ENCODE measurements at places on chromosomes 5 and 9.
A peak's percentile ranks its signal among the peaks of the same experiment; 100 is the strongest.

GRCh38 chr9:116800885-116801284 is 113.8 kb downstream of the TRIM32 start:
- DNase-seq = no peak

DNA sequence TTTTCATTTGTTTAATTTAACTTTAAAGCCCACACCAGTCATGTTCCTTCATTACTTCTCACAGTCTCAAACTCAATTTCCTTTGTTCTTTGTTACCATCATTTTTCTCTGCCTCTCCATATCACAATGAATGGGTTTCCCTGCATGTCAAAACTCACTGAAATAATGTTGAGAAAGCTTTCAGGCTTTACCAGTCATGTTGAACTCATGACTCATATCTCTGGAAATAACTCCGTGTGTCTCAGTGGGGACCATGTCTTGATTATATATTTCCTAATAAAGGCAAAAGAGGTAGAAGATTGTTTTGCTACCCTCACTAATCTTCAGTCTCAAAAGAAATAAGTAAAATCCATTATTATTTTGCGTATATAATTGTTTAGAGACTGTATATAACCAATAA is 231.2 kb downstream of the CHSY3 start:
- DNase-seq = no peak

- no peak for DNase-seq
Measured at GRCh38 chr5:157115502-157115901, 6.7 kb upstream of the HAVCR2 start.

GRCh38 chr5:142845402-142845921 is 75.3 kb downstream of the ARHGAP26 start:
- DNase-seq = no peak

GRCh38 chr9:116687754-116688135 is 640 bp downstream of the TRIM32 start:
- no peak for DNase-seq

DNA sequence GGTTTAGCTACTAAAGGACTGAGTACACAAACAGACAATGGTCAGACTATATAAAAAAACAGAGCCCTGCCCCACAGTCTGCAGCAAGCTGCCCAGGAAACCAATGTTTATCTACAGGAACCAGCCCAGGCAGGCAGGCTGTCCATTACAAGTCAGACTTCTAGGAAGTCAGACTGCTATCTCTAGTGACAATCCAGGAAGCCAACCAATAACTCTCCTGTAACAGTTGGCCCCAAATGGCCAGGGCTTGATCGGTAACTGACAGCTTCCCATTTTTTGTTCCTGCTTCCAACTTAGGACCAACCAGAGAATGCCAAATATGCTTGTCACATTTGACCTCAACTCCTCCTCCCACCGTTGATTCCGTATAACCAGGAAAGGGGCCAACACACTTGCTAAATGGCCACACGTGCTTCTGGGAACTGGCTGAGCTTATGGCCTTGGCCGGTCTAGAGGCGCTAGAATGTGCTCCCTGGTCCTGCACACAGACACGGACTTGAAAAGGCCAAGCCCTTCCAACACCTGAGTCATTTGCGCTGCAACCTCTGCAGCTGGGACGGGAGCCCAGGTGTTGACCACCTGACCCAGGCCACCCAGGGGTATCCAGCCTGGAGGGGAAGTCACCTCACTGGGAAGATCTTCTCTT is 79.6 kb upstream of the CDK20 start:
- DNase-seq = no peak

GRCh38 chr5:17127743-17128231 is 89.6 kb upstream of the BASP1 start:
- no peak for DNase-seq

GRCh38 chr9:112849363-112849922 is 41.2 kb downstream of the SLC46A2 start:
- DNase-seq = no peak

DNA sequence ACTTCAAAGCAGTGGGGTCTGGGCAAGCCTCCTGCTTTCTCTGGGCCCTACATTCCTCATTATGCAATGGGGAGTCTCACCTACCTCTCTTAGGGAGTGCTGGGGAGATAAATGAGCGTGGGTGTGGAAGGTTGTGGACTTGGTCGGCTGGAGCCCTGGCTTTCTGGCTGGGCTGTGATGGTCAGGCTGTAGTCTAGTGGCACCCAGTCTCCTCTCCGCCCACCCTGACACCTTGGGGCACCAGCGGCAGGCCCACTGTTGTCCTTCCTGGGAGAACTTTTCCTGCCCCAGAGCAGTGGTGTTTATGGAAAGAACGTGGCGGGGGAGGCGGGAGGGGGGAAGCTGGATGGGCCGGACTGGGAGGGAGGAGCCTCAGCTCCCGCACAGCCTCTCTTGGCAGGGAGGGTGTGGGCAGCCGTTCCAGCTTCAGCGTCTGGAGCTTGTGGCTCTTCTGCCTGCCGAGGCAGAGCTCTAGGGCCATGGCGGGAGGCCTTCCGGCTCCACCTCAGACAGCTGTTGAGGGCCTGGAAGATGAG is 4.1 kb downstream of the PTGS1 start:
- no peak for DNase-seq

- DNase-seq = no peak
Measured at GRCh38 chr9:33906769-33907168, 89.8 kb downstream of the UBE2R2 start.

DNA sequence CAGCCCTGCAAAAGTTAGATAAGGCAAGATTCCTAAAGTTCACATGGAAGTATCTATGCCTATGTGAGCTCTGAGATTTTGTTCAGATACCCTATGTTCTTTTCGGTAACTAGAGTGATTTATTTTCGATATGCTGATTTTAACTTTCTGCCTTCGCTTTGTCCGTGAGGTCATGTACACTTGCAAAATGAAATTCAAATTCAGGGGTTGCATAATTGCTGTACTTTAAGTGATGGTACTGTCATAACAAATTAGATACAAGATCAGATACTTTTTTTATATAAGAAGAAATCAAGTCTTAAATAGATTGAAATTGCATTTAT is 350 bp upstream of the ECPAS start:
- no peak for DNase-seq

DNA sequence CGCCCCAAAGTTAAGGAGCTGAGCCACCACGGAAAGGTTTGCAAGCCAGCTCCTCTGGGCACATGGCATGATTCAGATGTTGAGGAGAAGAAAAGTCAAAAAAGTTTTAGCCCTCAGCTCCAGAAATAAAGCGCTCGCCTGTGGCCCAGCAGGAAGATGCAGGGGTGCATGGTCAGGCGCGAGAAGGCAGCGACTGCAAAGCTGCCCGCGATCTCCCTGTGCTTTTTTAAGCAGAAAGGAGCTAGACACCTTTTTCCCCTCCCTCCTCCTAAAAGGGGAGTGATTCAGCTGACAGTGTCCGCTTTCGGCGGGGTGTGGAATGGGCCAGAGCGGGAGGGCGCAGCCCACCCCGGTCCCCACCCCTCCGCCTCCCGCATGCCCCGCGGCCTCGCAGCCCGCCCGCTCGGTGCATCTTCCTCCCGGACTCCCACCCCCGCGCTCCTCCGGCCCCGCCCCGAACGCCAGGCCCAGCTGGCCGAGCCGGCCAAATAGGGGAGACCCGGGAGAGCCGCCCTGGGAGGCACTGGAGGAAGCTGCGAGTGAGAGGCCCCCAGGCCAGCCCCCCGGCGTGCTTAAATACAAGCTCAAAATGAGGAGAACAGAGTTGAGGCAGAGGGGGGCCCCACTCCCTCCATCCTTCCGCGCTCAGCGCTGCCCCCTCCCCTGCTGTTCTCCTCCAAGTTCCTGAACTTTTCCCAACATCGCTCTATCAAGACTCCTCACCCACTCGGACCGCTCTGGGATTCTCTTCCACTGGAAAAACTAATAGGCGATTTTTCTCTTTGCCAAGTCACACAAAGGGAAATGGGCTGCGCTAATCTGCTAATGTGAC is at the start of gene ADAMTS12:
Gene ADAMTS12, minus strand, starts transcription at position 203 of the 832 bp plus-strand sequence. Its CDS starts 134 bp downstream, at position 69.
- DNase-seq = no peak

GRCh38 chr5:8843771-8844170 is 702.1 kb downstream of the SEMA5A start:
- DNase-seq = no peak

DNA sequence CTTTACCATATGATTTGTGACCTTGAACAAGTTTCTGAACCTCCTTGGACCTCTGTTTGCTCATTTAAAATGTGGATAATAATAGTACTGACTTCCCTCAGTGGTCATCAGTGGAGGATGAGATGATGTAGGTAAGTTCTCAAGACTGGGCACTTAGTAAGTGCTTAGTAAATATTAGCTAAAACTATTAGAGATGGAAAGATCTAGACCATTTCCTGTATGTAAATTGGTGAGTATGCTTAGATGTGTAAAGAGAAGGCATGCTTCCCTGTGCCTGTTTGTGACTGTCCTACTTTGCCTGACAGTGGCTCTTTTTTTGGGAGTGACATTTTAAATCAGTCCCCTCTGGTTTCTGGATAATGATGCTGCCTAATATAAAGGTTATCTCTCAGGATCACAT is 288.1 kb downstream of the GABRB2 start:
- no peak for DNase-seq

DNA sequence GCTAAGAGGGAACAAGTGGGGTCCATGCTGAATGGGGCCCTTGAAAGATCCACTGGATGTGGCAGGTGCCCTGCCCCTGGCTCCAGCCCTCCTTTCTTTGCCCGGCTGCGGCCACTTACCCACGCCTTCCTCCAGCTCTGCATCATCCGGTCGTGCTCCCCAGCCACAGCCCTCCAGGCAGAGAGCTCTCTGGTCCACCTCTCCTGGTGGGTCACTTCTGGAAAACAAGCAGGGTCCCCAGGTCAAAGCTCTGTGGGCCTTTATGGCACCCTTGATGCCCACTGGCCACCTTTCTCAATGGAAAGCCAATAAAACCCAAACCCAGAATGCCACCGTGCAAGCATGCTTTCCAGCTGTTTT is 45.0 kb downstream of the SECISBP2 start:
- no peak for DNase-seq

- no peak for DNase-seq
Measured at GRCh38 chr5:72599065-72599433, 91.8 kb upstream of the ZNF366 start.

DNA sequence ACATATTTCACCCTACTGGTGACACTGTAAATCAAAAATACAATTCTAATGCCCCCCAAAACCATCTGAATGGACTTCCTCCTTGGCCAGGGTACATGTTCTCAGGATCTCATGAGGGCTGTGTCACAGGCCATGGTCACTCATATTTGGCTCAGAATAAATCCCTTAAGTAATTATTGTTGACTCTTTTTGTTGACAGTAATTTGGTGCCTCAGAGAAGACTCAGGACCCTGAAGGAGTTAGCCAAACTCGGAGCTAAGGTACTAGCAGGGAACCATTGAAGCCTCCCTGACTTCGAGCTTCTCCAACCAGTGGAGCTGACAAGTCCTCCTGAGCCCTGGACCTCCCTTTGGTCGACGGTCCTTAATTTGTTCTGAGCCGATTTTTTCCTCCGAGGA is 51.2 kb upstream of the SNAPC3 start:
- DNase-seq = no peak

GRCh38 chr9:1156794-1157550 is 106.8 kb downstream of the DMRT2 start:
- no peak for DNase-seq

- DNase-seq = no peak
Measured at GRCh38 chr9:89991204-89991790, 386.5 kb downstream of the GADD45G start.

GRCh38 chr9:127214421-127215267 is 49.9 kb upstream of the GARNL3 start:
- DNase-seq = peak; percentile 29

- no peak for DNase-seq
Measured at GRCh38 chr5:158644301-158644700, 455.4 kb downstream of the EBF1 start.

GRCh38 chr5:51371052-51371451 is 12.2 kb upstream of the ISL1 start:
- no peak for DNase-seq

GRCh38 chr9:100591139-100591538 is 13.3 kb downstream of the CAVIN4 start:
- DNase-seq = no peak

DNA sequence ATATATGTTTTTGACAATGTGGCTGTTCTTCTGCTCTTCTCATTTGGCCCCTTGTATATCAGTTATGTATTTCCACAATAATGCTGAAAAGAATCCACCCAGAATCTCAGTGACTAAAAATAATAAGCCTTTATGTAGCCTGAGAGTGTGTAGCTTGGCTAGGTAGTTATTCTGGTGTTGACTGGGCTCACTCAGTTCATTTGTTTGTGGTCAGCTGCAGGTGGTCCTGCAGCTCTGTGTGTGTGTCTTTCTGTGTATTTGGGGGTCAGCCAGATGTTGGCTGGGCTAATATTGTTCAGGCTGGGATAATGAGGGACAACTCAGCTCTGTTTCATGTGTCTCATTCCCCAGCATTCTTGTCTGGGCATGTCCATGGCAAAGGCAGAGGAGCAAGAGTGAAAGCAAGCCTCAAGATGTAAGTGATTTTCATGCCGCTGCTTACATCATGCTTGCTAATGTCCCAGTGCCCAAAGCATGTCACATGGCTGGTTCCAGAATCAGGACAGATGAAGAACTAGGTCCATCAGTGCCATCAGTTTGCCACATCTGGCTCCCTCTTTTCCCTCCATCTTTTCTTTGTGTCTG is 162.8 kb downstream of the KCTD16 start:
- no peak for DNase-seq

GRCh38 chr5:172958331-172959046 is 735 bp upstream of the RPL26L1 start:
- DNase-seq = peak; percentile 26

GRCh38 chr5:173785400-173785799 is 102.7 kb upstream of the CPEB4 start:
- no peak for DNase-seq

DNA sequence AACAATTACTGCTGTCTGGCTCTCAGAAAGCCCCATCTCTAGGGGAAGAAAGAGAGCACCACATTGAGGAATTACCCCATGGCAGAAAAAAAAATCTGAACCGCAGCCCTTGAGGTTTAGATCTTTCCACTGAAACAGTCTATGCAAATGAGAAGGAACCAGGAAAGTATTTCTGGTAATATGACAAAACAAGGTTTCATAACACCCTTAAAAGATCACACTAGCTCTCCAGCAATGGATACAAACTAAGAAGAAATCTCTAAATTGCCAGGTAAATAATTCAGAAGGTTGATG is 427.1 kb downstream of the PRELID2 start:
- no peak for DNase-seq

GRCh38 chr9:5644501-5644900 is 15.6 kb downstream of the RIC1 start:
- no peak for DNase-seq

GRCh38 chr9:36415822-36416525 is 15.9 kb upstream of the RNF38 start:
- DNase-seq = no peak

DNA sequence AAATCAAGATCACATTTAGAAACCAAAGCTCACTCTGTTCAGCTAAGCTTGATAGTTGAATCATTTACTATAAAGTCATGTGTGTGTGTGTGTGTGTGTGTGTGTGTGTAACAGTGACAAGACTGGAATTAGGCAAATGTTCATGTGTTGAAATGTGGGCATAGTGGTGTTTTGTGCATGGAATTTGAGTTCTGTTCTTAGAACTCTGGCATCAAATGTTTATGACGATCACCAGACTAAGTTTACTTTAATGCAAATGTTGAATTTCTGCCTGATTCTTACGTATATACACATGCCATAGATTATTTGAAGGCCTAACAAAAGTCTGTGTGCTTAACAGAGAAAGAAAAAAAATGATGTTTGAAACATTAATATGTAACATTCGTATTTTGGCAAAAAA is 72.8 kb upstream of the COL5A1 start:
- DNase-seq = no peak

Measured in activated naive CD8-positive, alpha-beta T cell treated with anti-CD3 and anti-CD28 coated beads, Interleukin-2, amount 50 U/mL, for 16 hours (primary cell).